ENCODE measurements at places on chromosomes 5 and 9.

- DNase-seq = no peak
These were observed 17.3 kb downstream of the RIOK2 start for GRCh38 chr5:97165726-97166125.

GRCh38 chr9:20504930-20505329 is 117.4 kb downstream of the MLLT3 start:
- no peak for DNase-seq

DNA sequence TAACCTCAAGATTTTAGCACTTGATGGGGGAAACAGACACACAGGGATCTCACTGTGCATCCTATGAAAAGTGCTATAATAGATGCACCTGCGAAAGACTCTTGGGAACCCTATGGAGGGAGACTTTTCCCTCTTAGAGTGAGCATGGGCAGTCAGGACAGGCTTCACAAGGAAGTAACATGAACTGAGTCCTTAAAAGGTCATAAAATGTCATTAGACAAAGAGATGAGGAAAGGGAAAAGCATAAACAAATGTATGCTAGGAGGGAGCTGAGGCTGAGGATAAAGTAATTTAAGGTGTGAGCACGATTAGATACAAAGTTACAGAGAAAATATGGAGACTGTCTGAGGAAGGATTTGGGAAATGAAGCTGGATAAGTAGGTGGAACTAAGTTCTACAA is 60.6 kb upstream of the MIER3 start:
- no peak for DNase-seq

DNA sequence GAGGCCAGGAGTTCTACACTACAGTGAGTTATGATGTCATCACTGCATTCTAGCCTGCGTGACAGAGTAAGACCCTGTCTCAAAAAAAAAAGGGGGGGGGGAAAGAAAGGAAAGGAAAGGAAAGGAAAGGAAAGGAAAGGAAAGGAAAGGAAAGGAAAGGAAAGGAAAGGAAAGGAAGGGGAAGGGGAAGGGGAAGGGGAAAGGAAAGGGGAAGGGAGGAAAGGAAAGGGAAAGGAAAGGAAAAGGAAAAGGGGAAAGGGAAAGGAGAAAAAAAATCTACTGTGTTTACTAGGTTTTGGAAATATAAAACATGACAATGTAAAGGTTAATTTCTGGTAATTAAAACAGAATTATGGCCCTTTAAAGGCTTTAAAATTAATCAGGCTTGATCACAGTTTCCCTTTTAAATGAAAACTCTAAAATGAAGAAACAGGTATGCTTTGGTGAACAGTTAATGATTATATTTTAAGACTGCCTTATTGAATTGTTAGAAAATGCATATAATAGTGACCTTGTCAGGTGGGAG is 131.9 kb upstream of the POU5F2 start:
- no peak for DNase-seq

GRCh38 chr5:72608297-72608696 is 101.1 kb upstream of the ZNF366 start:
- peak; percentile 65 for DNase-seq

- DNase-seq = no peak
These were observed 554 bp downstream of the RPS23 start for GRCh38 chr5:82277613-82277986.

DNA sequence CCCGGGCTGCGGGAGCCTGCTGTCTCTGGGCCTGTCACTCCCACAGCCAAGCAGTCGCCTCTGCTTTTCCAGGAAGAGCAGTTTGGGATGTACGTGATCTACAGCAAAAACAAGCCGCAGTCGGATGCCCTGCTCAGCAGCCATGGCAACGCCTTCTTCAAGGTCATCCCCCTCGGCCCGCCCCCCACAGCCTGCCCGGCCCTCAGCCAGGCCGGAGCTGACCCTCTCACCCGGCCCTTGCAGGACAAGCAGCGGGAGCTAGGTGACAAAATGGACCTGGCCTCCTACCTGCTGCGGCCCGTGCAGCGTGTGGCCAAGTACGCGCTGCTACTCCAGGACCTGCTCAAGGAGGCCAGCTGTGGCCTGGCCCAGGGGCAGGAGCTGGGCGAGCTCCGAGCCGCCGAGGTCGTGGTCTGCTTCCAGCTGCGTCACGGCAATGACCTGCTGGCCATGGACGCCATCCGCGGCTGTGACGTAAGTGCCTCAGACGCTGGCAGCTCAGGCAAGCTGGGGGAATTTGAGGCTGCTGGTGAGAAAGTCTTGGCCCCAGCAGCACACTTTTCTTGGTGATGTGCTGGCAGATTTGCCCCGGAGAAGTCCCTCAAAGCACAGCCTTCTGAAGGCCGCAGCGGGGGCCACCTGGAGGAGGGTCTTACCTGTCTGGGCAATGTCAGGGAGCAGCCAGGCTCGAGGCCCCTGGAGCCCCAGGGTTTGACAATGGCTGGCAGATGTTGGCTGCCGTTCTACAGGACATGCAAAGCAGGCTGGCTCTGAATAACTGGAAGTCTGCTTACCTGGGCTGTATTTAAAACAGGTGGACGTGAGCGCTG is 20.1 kb upstream of the LRRC14B start:
- no peak for DNase-seq

- no peak for DNase-seq
These were observed 25.5 kb downstream of the MINAR2 start for GRCh38 chr5:129773376-129773775.

DNA sequence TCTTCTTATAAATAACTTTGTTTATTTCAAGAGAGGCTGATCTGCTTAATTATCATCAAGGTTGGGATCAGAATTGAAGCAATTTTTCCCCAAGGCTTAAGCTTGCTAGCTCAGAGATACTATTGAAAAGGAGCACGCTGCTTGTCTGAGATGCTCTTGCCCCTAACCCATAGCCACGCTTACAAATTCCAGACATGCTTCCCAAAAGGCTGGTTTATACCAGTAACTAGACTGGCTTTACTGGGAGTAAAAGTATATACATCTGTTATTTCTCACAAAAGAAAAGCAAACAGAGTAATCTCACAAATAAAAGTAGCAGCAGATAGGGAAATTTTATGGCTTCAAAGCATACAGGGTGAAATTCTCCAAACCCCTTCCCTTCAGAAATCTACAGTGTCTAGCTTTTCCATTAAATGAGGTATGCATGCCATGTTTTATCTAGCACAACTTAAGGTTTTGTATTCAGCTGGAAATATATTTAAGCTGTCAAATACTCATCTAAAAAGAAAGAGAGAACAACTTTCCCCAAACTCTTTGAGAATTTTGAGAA is 163.2 kb upstream of the TRPC7 start:
- DNase-seq = no peak

DNA sequence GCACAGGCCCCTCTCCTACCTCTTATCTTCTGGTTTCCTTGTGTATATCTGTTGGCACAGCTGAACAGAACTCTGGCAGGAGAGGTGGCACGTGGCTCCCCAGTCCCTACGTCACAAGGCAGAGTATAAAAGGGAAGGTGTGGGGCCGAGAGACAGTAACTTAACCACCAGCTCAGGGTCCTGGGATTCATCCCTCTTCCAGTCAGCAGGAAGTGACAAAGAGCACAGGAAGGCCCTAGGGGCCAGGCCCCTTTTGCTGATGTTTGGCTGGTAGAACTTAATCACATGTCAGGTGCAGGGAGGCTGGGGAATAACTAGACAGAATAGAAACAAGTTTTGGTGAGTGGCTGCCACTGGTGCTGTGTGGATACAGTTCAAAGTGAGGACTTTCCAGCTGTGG is 4.5 kb upstream of the ICE1 start:
- DNase-seq = no peak

DNA sequence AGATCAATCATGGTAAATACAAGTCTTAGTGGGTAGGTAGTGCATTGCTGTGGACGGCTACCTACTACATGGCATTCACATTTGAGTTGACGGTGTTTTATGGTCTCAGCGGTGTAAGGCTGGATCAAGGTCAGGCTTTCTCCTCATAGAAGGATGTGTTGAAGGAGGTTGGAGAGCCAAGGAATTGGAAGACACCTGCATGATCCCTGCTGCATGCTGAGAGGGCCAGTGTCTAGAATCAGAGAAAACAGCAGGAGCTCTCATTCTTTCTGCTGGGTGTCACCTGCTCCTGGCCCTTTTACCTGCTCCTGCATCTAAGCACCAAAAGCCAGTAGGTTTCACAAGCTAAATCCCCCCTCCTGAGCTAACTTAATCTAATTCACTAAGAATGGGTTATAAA is 88.2 kb downstream of the RGS7BP start:
- DNase-seq = no peak

DNA sequence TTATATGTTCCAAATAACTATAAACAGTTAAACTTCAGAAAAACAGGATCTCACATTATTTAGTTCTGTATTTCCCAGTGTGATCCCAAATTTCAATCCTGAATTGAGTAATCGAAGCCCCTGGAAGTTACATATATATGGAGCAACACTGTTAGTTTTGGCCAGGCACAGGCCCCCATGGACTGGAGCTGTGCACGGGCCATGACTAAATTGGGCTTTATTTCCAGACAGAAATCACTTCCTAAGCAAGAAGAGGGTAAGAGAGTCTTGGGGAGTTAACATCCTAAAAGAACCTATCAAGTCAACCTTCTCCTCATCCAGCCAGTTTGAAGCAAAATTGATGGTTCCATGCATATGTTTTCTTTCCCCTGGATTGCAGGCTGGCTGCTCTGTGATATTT is 393.0 kb downstream of the TMEM167A start:
- DNase-seq = no peak

DNA sequence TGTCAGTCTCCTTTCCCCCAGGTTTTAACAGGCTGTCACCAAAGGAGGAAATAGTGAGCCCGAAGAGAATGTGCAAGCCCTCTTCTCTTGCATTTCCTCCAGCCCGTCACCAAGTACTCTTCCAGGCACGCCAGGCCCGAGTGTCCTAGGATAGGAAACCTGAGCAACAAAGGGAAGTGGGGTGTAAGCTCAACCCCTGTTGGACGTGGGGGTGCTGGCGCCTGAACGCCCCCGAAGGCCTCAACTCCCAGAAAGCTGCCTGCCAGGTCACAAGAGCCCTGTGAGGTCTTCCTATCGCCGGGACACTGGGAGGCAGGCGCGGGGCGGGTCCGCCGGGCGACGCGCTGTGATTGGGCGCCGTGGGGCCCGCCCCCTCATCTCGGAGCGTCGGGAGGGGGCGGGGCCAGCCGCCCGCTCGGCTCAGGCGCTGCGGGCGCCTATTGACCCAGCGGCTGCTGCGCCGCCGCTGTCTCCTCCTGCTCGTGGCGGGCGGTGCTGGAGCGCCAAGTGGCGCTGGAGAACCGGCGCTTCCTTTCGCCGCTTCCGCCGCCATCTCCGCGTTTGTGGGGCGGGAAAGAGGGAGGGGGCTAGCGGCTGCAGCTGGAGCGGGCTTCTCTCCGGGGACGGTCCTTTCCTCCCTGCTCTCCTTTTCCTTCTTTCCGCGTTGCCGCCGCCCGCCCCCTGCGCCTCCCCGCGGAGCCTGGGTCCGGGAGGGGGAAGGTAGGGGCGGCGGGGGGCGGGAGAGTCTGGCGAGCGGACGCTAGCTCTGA is 572 bp upstream of the MAN2A1 start:
- DNase-seq = peak; percentile 86

GRCh38 chr9:121201045-121201737 is 478 bp downstream of the RAB14 start:
- DNase-seq = no peak

- DNase-seq = no peak
These were observed 40.5 kb upstream of the TMC1 start for GRCh38 chr9:72480921-72481320.

GRCh38 chr5:41648996-41649395 is 138.6 kb upstream of the PLCXD3 start:
- no peak for DNase-seq

- no peak for DNase-seq
These were observed 686 bp downstream of the BRD9 start for GRCh38 chr5:891837-892393.

DNA sequence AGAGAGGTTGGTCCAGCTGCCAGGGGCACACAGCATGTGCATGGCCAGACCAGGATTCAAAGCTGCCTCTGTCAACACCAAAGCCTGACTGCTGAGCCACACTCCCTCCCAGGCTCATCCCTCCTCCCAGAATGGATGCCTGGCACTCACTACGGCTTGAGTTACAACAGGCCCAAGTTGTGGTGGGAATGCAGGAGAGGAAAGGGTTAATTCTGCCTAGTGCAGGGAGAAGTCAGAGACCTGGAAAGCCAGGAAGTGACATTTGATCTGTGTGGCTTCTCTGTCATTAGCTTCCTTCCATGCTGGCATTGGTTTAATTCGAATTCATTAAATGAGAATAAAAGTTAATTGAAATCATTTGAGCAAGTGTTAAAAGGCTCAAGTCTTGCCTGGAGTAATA is 150.0 kb downstream of the NSG2 start:
- DNase-seq = no peak

DNA sequence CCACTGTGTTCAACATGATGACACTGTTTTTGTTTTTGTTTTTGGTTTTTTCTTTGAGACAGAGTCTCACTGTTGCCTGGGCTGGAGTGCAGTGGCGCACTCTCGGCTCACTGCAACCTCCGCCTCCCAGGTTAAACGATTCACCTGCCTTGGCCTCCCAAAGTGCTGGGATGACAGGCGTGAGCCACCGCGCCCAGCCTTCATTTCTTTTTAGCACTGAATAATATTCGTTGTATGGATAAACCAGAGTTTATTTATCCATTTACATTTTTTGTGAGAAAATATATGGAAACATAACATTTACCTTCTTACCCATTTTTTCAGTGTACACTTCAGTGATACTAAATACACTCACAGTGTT is 4.2 kb downstream of the CARD19 start:
- DNase-seq = no peak

- no peak for DNase-seq
These were observed 55.1 kb downstream of the NUP214 start for GRCh38 chr9:131180454-131180853.

DNA sequence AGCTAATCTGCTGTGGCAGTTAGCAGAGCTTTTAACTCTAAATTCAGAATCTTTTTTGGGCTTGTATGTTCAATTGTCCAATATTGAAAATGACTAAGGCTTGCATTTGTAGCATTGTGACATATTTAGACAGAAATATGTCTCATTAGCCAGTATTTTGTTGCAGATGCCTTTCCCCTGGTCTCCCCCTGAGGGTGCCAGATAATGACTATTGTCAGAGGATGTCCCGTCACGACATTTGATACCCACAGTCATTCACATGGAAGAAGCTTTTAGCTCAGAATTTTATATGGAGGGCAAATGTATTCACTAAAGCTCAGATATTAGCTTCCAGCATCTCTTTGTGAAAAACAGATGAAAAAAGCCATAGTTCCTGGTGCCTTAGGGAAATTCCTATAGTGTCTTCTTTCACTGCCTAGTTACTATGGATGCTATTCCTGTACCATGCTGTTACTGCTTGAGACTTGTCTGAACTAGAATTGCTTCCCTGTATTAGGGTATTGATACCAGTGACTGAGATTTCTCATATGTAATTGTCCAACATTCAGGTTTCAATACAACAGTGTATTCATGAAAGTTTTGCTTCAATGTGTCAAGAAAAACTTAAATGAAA is 96.2 kb downstream of the CCDC192 start:
- DNase-seq = no peak

Measured in hippocampal formation (tissue), 2 donors.